Stimulated activated CD8-positive, alpha-beta memory T cell treated with anti-CD3 and anti-CD28 coated beads, Interleukin-15, amount 100 ng/mL, for 4 hours (primary cell): ENCODE measurements at places on chromosomes 3 and 15.

DNA sequence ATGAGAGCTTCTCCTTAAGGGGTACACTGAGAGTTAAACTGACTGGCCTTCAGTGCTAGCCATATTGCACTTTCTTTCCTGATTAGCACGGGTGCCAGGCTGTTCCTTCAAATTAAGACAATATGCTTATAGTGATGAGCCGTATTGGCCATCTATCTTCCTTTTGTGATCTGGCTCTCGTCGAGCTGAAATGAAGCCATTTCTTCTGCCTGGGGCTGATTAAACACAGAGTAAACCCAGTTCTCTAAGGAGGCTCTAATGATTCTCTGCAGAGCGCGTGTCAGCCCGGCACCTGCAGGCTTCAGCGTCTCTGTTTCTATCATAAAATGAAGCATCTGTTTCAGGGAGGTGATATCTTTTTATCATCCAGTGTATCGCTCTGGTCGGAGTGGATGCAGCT lies 107.5 kb upstream of the NR2F2 start:
- DNase-seq: no peak

GRCh38 chr3:139970526-139970925 lies 35.5 kb downstream of the CLSTN2 start:
- DNase-seq: no peak

- no peak for DNase-seq
Measured at GRCh38 chr15:40908095-40908494, 13.8 kb downstream of the VPS18 start.

DNA sequence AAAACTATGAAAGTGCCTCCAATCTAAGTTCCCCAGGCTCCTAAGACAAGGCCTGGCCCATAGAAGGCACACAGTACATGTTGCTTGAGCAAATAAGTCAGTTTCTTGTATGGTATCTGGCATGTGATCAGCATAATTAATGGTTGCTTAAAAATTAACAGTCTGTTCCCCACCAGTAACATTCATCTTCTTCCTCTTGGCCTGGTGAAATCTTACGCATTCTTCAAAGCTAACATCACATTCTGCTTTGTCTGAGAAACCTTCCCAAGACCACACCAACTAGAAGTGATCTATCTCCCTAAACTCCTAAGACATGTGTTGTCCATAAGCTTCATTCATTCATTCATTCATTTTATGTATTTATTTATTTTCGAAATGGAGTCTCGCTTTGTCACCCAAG lies 48.1 kb downstream of the LIPC start:
- DNase-seq: no peak

GRCh38 chr3:98433764-98434163 lies 29.2 kb upstream of the OR5K1 start:
- no peak for DNase-seq

DNA sequence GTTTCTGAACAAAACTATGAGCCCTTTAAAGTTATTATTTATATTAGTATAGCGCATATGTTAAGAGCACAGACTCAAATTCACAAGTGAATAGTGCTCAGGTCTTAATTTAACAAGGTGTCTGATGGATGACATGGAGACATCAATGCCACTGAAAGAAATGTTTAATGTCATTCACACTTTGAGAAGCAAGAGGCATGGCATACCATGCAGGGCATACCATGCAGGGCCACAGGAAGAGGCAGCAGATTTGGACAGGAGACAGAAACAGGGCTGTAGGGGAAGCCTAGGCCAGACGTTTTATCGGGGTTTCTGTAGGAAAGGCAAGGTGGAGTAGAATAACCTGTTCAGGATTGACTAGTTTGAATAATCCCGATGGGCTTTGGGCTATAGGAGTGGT lies 150.2 kb upstream of the KCNH8 start:
- DNase-seq: no peak

DNA sequence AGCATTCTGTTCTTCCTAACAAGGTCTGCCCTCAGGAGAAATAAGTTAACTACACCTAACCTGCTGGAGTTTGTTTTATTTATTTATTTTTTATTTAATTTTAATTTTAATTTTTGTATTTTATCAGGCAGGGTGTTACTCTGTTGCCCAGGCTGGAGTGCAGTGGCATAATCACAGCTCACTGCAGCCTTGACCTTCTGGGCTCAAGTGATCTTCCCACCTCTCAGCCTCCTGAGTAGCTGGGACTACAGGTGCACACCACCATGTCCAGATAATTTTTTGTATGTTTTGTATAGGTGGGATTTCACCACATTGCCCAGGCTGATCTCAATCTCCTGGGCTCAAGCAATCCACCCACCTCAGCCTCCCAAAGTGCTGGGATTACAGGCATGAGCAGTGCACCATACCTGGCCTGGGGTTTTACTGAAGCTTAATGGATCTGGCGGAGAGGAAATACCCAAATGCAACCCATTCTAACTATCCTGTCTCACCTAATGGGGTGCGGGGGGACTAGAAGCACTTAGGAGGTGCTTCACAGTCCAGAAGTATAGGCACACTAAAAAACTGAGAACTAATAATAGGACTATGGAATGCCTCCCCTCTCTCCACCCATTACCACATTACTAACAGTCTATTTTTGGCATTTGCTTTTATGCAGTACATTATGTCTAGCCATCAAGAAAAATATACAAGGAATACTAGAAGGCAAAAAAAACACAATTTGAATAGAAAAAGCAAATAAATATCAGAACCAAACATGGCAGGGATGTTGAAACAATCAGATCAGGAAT lies 61.4 kb downstream of the TTBK2 start:
- no peak for DNase-seq

DNA sequence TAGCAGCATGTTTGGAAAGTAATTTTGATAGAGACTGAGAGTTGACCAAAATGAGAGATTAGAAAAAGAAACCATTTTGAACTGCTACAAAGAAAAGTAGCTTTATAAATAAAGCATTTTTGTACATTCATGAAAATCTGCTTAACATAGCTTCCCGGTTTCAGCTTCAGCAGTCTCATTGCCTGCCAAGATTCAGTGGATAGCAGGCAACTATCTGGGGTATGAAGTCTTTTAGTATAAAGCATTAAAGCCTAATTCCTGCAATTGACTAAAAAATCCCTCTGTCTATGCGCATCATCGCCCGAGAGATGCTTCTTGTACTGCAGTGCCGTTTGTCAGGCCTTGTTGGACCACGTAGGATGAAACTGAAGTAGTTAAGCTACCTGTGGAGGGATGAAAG lies 588.4 kb downstream of the NAALADL2 start:
- no peak for DNase-seq

DNA sequence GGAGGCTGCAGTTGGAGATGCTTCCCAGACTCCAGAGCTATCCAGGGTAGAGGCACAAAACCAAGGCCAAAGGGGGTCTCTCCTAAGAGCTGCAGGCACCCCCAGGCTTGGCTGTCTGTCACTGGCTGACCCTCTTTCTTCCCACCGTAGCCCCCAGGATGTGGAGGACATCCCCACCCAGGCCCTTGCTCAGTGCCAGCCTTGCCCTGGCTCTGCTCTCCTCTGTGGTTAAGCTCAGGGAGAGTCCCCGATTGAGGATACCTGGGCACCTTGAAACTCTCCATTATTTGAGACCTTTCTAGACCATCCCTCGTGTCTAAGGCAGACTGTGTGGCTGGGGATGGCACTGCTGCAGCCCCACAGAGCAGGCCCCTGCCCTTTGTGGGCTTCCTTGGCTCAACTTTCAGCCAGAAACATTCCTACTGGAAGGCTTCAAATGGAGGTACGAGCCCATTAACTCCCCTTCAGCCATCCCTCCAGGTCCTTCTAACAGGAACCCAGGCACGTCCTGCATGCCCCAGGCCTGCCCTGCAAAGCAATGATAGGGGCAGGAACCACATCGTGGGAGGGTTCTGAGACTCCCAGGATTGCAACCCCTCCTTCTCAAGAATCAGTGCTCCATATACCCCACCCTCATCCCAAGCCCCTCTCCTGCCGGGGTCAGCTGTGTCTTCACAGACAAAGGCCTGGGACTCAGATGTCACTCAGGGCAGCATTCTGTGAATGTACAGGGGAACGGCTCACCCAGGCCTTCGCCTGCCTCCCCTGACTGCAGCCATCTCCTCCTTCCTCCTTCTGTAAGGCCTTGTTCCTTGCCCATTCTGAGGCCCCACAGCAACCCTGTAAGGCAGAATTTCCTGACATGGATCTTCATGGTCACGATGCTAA lies 102.9 kb upstream of the ABHD17C start:
- DNase-seq: no peak

DNA sequence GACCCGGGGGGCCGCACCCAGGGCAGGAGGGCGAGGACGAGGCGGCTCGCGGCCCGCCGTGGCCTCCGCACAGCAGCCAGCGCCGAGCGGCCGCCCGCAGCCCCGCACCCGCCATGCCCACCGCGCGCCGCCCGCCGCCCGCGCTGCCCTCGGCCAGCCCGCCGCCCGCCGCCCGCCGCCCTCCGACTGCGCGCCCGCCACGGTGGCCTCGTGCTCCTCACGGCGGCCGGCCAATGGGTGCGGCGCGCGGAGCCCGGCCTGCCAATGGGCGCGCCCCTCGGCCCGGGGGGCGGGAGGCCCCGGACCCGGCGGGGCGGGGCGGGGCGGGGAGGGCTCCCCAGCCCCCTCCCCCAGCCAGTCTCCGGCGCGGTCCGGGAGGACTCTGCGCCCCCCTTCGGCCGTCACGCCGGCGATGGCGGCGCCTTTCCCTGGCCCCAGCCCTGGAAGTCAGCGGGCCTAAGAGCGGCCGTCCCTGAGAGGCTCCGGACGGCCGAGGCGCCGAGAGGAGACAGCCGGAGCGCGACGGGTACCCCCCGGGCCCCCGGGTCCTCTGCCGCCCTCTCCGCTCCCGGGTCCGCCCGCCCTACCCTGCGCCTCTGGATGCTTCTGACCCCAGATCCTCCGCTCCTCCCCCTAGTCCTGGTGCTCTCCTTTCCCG lies at the start of gene NT5DC2:
TSS of gene NT5DC2 (minus strand) at position 235 of the 658 bp plus-strand sequence. CDS start at position 115, 120 bp downstream.
- peak; percentile 51 for DNase-seq

- DNase-seq: no peak
Measured at GRCh38 chr15:68332266-68332665, 54.7 kb downstream of the FEM1B start.

- no peak for DNase-seq
Measured at GRCh38 chr3:116153174-116153573, 292.1 kb downstream of the LSAMP start.

- DNase-seq: no peak
Measured at GRCh38 chr3:36178018-36178417, 202.3 kb upstream of the STAC start.

DNA sequence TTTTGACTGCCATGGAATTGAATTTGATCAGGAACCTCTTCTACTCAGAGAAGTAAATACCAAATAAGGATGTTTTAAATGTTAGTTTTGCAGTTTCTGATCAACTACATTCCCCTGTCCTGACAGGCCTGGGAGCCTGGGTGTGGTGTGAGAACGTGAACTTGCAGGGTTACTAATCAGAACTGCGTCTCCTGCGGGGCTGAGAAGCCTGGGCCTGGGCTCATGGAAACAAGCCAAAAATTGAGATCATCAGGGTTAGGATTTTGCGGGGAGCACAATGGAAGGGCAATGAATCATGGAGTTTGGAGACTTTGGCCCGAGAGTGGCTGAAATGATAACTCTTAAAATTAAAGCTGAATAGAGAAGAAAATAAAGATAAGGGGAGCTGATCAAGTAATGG lies 47.8 kb upstream of the C3orf70 start:
- DNase-seq: no peak

DNA sequence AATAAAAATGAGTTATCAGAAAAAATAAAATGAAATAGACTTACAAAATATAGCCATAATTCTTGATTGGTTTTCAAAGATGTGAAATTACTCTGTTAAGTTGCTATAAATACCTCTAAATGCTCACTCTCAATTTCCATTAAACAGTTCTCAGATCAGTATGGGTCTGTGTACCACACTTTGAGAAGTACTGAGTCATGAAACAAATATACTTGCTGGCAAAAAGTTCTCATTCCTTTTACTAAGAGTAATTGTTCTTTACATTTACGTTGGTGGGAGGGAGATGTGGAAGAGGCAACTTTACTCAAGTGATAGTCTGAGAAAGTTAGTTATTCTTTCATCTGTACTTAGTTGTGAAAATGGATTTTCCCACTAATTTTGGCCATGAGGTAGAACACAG lies 96.3 kb downstream of the ZNF385D start:
- DNase-seq: no peak

- DNase-seq: no peak
Measured at GRCh38 chr3:37346227-37347005, 172.0 kb upstream of the LRRFIP2 start.

GRCh38 chr3:169661361-169662131 lies 2.0 kb downstream of the MECOM start:
- DNase-seq: no peak
